ENCODE measurements at places on chromosomes 1 and 21.

DNA sequence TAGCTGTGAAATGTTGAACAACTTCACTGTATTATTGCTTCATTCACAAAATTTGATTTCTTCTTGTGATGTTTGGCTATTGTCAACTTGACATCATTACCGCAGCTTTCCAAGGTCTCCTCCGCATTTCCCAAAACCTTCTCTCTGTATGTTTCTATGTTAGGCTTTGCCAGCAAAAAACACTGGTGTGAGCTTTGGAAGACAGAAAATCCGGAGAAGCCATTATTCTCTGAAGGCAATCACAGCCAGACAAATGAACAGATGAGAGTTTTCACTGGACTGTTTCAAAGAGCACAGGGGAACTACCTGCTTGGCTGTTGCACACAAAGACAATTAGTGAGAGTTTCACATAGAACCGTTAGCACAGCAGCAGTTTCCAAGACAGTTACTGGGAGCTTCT is 609.6 kb downstream of the BRINP3 start:
- no peak for DNase-seq

- no peak for DNase-seq
Measured at GRCh38 chr1:31708324-31708723, 4.5 kb upstream of the COL16A1 start.

DNA sequence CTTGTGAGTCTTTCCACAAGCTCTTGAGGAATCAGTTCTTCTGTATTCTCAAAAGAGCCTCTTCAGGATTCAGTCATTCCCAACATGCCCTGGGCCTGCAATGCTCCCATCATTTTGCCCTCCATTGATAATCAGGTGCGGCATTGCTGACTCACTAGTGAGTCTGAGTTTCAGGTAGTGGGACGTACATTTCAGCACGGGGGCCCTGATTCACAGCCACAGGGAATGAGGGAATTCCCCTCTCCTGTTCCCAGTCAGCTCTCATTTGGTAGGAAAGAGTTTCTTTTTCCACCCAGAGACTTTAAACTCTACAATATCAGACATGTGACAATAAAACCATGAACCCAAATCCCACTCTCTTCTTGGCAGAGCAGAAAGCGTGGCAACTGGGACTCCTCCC is 3.7 kb upstream of the IRF6 start:
- DNase-seq = no peak

- no peak for DNase-seq
Measured at GRCh38 chr1:175600721-175601440, 142.5 kb downstream of the TNR start.

- no peak for DNase-seq
Measured at GRCh38 chr1:66833112-66833511, 32.0 kb upstream of the INSL5 start.

- DNase-seq = no peak
Measured at GRCh38 chr1:55670331-55671082, 455.3 kb upstream of the USP24 start.

DNA sequence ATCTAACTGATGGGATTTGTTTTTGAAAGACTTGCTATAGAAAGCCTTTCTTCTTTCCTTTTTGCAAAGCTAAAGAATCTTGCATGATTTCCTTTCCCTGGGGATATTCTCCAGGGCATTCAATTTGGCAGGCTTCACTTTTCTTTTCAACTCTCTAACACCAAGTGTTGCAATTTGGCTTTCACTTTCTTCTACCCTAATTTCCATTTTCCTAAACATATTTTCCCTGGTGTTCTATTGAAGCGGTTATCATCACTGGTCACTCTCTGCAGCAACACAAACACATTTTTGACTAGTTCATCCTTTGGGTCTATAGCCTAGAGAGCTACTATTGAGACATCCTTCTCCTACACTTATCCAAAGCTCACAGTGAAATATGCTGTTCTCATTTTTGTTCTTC is 424.5 kb downstream of the NEGR1 start:
- DNase-seq = no peak

GRCh38 chr21:38115870-38116269 is 140.9 kb upstream of the KCNJ15 start:
- no peak for DNase-seq

DNA sequence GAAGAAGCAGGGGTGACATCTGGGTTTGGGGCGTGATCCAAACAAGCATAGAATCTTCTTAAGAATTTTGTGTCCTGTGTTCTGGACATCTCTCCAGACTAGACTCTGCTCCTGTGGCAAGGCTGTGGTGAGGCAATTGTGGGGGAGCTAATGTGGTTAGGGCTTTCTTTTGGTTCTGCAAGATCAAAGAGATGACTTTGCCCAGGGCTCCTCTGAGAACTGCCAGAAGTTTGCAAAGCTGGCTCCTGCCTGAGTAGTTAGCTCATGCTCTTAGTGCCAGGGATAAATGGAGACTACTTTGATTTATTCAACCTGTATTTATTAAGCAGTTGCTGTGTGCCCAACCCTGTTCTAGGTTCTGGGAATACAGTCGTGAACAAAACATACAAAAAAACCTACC is 34.0 kb upstream of the CRNN start:
- no peak for DNase-seq

GRCh38 chr21:42937960-42938605 is 12.7 kb upstream of the ERVH48-1 start:
- no peak for DNase-seq

DNA sequence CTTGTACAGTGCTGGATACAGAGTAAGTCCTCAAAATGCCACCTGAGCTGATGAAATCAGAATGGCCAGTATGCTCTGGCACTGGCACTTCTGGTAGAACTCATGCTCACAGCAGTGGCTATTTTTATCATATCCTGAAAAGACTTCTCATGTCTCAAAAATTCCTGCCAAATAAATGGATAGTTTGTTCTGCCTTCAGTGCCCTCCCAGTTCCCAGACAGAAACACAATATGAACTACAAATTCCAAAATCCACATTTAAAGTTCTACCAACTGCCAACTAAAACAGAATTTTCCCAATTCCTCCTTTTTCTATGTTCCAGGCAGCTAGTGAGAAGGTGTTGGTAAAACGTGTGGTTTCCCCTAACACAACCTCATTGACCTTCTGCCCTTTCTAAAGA is 51.4 kb upstream of the RGS1 start:
- no peak for DNase-seq

GRCh38 chr1:243312952-243313634 is 57.3 kb downstream of the SDCCAG8 start:
- no peak for DNase-seq

GRCh38 chr1:214418391-214418790 is 133.0 kb downstream of the PTPN14 start:
- no peak for DNase-seq

- no peak for DNase-seq
Measured at GRCh38 chr1:109530457-109531087, 9.1 kb upstream of the GPR61 start.

GRCh38 chr1:164272156-164272555 is 286.8 kb upstream of the PBX1 start:
- DNase-seq = no peak

DNA sequence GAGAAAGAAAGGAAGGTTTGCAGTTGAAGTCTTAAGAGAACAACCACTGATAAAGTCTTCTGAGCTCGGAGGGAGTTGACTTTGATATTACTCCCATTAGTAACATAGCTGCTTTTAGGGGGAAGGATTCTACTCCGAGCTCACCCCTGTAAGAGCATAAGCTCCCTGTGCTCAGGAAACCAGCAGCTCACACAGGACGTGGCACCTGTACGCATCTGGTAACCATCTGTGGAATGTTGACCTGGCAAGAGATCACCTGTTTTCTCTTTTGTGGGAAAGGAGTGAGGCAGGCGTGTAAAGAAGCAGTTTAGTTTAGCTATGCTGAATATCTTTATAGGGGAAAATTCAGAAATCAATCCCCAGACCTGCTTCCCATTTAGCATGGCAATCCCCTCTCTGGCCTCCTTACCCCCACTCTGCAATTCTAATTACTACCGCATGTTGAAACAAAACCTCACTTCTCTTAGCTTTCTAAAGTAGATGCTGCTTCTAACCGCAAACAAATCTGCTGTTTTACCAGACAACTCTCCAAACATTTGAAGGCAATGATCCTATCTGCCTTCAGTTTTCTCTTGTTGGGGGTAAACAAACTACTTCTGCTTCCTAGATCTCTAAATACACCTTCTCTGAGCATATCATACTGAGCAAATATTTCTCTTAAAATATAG is 121.8 kb upstream of the KCNK1 start:
- DNase-seq = no peak

- DNase-seq = no peak
Measured at GRCh38 chr1:53894644-53895043, 657 bp downstream of the DIO1 start.

GRCh38 chr1:3919706-3920105 is 19.6 kb upstream of the C1orf174 start:
- no peak for DNase-seq

- no peak for DNase-seq
Measured at GRCh38 chr1:223514644-223515043, 121.4 kb downstream of the CCDC185 start.

- no peak for DNase-seq
Measured at GRCh38 chr1:16618719-16619118, 5.4 kb upstream of the NBPF1 start.

GRCh38 chr1:2631136-2632050 is 1.4 kb downstream of the MMEL1 start:
- no peak for DNase-seq

DNA sequence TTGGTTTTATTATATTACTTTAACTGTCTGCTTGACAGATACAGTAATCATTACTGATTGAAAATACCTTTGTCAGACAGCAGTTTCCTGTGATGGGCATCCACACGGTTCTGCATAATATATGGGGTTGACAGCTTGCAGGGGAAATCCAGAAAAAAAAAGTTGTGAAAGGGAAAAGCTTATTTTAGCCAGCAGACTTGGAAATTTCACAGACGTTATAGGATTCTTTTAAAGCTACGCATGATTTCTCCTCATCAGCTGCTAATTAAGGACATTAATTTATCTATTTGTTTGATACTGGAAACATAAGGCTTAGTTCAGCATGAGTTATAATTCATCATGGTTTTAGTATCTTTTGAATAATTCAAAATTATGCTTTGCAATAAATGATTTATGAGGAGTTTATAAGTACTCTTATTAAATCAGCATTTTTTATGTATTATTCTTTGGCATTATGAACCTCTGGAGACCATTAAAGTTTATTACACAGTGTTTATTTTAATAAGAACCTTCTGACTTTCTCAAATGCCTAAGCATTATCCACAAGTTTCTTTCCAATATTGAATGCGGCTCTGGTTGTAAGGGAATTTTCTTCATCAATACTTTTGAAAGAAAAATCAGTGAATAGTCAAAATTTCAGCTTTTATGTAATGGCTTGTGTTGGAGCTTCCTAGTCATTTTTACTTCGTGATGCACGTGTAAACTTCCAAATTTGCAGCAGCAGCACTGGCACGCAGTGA is 235.3 kb upstream of the KCNK2 start:
- DNase-seq = no peak

GRCh38 chr1:174469052-174469451 is 21.3 kb downstream of the GPR52 start:
- no peak for DNase-seq

- no peak for DNase-seq
Measured at GRCh38 chr1:201248721-201249559, 34.4 kb upstream of the PKP1 start.

- DNase-seq = no peak
Measured at GRCh38 chr1:39969048-39969447, 14.1 kb downstream of the MFSD2A start.

DNA sequence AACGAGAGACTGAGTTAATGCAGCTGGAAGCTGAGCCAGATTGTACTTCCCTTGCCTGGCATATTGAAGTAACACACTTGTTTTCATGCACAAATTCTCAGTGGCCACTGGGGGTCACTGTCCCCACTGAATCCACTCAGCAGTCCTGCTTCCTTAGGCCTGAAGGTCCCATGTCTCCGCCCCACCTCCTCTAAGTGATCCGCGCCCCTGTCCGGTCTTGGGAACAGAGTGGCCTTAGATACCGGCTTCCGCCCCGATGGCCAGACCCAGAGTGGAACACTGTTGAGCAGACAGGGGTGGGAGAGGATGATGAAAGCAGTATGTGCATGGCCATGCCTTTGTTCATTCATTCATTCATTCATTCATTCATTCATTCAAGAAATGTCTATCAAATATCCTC is 34.8 kb downstream of the CHAF1B start:
- DNase-seq = peak; percentile 28

DNA sequence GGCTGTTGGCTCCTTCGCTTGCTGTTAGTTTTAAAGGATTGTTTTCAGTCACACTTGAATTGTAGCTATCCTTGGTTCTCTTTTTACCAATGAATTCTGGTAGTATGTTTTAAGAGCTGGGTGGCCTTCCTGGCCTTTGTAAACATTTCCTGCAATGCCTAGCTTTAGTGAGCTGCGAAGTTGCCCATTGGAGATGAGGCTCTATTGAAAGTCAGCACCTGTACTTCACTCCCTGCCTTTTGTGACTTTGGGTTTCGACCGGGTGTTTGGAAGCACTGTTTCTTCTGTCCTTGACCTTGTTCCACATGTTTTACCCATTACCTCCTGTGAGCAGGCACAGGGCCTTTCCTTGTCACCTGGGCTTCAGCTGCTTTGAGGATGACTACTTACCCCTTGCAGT is 64.7 kb downstream of the DYRK1A start:
- DNase-seq = no peak

DNA sequence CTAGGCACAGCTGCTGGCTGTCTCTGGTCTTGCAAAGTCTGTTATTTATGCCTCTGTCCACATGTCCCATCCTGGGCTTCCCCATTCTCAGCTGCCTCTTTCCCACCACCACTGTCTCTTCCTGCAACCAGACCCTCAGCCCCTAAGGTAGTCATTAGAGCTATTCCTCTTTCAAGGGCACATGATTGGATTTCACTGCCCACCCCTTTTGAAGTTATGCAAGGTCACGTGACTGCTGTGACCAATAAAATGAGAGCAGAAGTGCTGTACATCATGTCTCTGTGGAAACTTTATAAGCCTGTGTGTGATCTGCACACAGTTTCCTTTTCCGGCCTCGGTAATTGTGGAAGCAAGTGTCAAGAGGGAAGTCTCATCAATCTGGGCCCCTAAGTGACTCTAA is 136.6 kb upstream of the HMGB4 start:
- DNase-seq = no peak

GRCh38 chr1:109370712-109371340 is 26.9 kb downstream of the SORT1 start:
- DNase-seq = no peak

DNA sequence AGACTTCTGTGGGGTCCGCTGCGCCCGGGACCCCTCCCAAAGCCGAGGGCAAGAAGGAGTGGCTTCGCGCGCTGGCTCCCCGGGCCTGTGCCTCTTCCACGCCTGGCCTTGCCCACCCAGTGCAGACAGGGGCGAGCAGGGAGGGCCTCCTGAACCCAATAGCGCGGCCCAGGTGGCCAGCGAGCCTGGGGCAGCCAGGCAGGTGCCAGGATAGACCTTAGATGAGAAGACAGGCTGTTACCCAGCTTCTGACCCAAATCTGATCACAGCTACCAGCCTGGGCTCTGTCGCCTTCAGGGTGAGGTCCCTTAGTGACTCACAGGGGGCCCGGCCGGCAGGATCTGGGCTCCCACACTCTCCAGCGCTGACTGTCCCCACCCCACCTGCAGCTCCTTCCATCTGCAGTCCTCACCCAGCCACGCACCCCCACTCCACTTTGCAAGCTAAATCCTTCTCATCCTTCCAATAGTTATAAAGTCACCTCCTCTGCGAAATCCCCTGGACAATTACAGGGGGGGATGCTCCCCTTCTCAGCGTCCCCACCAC is 9.6 kb downstream of the CLEC20A start:
- no peak for DNase-seq

GRCh38 chr1:23979387-23979880 is 693 bp downstream of the SRSF10 start:
- DNase-seq = no peak

- DNase-seq = no peak
Measured at GRCh38 chr1:247400685-247401084, 15.3 kb upstream of the NLRP3 start.
